ENCODE measurements at places on chromosomes 2 and 18. TPM values are rescaled to one million over a fixed set of nuclear protein-coding genes. Genes with fewer than 3 reads are reported as not detected.

Gene TUBB8B
- polyA plus RNA-seq = 0.46 TPM

Gene AOX1
- polyA plus RNA-seq = 5.3 TPM

Gene NPPC
- not detected for polyA plus RNA-seq

Gene KLHL41
- 0.19 TPM for polyA plus RNA-seq

Gene STARD6
- polyA plus RNA-seq = not detected

Gene HSBP1L1
- polyA plus RNA-seq = 28.2 TPM

Gene DYSF
- polyA plus RNA-seq = 0.52 TPM

Gene GLS
- 15.7 TPM for polyA plus RNA-seq

Gene SRD5A2
- polyA plus RNA-seq = not detected

Gene CERKL
- 0.01 TPM for polyA plus RNA-seq

Gene DNAJC5G
- not detected for polyA plus RNA-seq

Gene TEX51
- not detected for polyA plus RNA-seq

Gene TMEM17
- polyA plus RNA-seq = 1.9 TPM

Gene ZC3H6
- polyA plus RNA-seq = 0.59 TPM

Gene NRP2
- 13.2 TPM for polyA plus RNA-seq

Gene RNU2-63P
- polyA plus RNA-seq = not detected

Gene GDF7
- polyA plus RNA-seq = not detected

Gene PID1
- 5.2 TPM for polyA plus RNA-seq

Gene MSTN
- not detected for polyA plus RNA-seq

Gene EFR3B
- 0.07 TPM for polyA plus RNA-seq

Gene SATB2
- polyA plus RNA-seq = 0.57 TPM

Gene POMC
- 0.46 TPM for polyA plus RNA-seq

Gene SKOR2
- polyA plus RNA-seq = not detected

Gene TDRD15
- not detected for polyA plus RNA-seq

Gene SOWAHC
- polyA plus RNA-seq = 11.5 TPM

Gene AAK1
- polyA plus RNA-seq = 7.3 TPM

Gene IL36A
- polyA plus RNA-seq = not detected

Gene KYNU
- 2.6 TPM for polyA plus RNA-seq

Gene EVX2
- polyA plus RNA-seq = not detected

Gene ADGRF3
- not detected for polyA plus RNA-seq

Gene FEV
- not detected for polyA plus RNA-seq

Gene MROH2A
- 0.11 TPM for polyA plus RNA-seq

Gene PPP3R1
- polyA plus RNA-seq = 25.2 TPM

Gene GCG
- polyA plus RNA-seq = not detected
